ENCODE measurements at places on chromosomes 5 and 9. TPM values are rescaled to one million over a fixed set of nuclear protein-coding genes. Genes with fewer than 3 reads are reported as not detected.

DNA sequence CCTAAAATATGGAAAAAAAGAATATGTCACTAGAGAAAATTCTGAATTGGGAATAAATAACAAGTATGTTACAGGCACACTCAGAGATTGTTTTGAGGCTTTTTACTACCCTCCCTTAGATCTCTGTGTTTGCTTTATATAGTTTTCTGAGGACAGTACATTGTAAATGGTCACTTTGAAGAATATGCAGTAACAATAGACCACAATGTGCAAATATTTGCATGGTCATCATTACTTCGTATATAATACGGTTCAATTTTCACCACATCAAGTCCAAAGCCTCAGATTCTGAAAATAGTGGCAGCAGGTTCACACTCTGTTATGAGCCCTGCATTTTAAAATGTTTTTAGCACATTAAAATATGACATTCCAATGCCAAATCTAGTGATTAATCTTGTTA is 238.6 kb downstream of the ADAMTS6 start:
- no peak for DNase-seq

DNA sequence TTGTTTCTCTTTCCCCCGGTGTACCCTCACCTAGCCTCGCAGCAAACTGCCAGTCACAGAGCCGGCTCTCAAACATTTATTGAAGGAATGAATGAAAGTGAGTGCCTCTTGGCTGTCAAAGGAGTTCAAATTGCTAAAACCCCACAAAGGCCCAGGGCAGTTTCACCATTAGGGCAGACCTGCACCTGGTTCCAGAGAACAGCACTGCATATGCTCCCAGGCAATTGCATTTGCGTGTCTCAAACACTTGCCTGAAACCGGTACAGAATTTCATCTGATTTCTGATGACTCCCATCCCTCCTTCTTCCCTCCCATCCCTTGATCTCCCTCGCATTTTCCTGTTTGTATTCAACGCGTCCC is 165.6 kb upstream of the ZNF462 start:
- DNase-seq: no peak

- no peak for DNase-seq
Observed at GRCh38 chr5:169104937-169105494, 195.9 kb downstream of the SLIT3 start.

- DNase-seq: no peak
Observed at GRCh38 chr5:145752947-145753346, 82.2 kb downstream of the PRELID2 start.

GRCh38 chr9:103804077-103804735 is 289.9 kb upstream of the SMC2 start:
- DNase-seq: no peak

DNA sequence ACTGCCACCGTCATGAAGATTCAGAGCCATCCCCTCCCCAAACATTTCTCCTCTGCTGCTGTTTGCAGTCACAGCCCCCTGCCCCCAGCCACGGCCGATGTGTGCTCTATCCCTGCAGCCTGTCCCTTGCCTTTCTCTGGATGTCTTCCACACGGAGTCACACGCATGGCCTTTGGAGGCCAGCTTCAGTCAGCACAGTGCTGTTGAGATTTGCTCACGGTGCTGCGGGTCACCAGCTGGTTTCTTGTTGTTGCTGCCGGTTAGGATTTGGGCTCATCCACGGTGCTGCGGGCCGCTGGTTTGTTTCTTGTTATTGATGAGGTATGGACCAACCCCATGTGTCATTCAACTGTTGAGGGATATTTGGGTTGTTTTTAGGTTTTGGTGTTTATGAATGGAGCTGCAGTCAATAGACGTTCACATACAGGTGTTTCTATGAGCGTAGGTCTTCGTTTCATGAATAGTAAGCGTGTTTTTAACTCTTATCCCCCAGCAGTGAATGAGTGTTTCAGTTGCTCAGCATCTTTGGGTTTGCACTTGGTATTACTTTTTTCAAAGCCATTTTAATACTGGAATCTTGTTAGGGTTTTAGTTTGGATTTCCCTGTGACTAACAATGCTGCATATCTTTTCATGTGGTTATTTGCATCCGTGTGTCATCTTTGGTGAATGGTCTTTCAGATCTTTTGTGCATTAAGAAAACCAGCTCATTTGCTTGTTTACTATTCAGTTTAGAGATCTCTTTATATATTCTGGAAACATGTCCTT is 57.6 kb downstream of the AHRR start:
- peak; percentile 76 for DNase-seq

DNA sequence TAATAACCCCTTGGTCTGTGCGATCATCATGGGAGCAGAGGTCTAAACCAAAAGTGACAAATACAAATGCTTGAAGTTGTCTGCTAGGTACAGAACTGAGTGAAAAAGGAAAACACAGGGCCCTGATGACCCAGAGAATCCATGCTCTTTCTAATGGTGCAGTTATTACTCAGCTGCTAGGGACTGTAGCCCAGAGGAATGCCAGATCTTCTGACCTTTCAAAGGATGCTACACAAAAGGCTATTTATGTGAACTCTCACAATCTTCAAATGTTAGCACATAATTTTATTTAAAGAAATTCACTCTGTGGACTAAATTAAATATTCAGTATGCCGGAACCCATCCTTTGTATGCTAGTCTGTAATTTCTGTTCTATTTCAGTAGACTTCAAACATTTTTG is 79.9 kb downstream of the PRR16 start:
- no peak for DNase-seq

- no peak for DNase-seq
Observed at GRCh38 chr9:74443036-74443750, 53.9 kb upstream of the RORB start.

GRCh38 chr5:72366324-72366976 is 46.3 kb downstream of the PTCD2 start:
- DNase-seq: no peak

DNA sequence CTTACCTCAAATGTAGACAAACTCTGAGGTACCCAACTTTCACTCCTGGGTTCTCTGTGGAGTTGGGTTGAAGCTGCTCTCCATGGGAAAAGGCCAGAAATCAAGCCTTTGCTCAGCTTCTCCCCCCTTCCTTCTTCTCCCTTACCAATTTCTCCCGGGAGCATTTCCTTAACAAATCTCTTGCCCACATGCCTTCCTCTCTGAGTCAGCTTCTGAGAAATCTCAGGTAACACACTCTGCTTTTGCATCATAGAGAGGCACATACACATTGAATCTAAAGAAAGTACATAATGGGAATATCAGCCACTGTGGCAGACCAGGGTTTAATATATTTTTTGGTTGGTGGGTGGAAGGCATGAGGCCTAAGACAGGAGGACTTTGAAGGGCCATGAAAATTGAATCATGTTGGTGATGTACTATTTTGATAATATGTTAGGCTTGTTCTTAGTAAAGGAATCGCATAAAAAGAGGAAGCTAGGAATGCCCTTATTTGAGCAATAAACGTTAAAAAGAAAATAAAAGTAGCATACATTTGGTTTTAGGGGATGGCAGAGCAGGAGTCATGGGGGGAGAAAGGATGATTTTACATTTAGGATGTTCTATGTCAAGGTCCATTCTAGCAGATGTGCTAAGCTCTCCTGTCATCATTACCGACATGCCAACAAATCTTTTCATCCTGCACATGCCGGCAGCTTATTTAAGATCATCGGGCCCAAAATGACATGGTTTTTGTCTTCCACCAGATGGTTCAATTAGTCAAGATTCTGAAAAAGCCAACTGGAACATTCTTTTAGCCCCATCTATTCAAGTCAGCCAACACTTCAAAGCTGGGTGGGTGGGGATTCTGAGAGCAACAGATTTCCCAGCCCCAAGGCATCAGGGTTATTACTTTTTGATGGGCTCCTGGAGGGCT is 199.5 kb upstream of the CLINT1 start:
- DNase-seq: no peak

DNA sequence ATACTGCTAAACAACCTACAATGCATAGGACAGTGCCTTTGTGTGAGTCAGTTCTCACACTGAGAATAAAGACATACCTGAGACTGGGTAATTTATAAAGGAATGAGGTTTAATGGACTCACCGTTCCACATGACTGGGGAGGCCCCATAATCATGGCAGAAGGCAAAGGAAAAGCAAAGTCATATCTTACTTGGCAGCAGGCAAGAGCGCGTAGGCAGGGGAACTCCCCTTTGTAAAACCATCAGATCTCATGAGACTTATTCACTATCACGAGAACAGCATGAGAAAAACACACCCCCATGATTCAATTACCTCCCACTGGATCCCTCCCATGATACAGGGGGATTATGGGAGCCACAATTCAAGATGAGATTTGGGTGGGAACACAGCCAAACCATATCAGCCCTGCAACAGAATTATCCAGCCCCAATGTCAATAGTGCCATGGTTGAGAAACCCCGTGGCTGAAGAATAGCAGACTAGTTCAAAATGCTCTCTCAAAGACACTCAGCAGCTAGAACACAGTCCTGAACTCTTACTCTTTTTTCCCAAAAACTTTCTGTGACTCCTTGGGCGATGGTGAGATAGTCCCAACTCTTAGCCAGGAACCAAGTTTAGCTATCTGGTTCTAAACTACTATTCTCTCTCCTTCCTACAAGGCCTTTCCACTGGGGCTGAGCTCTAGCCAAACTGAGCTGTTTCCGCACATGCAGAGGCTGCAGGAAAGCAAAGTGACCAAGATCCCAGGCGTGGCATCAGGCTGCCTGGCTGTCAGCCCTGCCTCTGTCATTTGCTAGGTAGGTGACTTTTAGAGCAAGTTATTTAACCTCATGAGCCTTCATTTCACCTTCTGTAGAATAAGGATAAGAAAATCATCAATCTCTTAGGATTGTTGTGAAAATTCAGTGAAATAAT is 21.7 kb downstream of the FAT2 start:
- peak; percentile 8 for DNase-seq

GRCh38 chr9:108052431-108053080 is 563.0 kb upstream of the KLF4 start:
- no peak for DNase-seq

GRCh38 chr9:14993061-14993800 is 83.0 kb upstream of the FREM1 start:
- DNase-seq: peak; percentile 94

DNA sequence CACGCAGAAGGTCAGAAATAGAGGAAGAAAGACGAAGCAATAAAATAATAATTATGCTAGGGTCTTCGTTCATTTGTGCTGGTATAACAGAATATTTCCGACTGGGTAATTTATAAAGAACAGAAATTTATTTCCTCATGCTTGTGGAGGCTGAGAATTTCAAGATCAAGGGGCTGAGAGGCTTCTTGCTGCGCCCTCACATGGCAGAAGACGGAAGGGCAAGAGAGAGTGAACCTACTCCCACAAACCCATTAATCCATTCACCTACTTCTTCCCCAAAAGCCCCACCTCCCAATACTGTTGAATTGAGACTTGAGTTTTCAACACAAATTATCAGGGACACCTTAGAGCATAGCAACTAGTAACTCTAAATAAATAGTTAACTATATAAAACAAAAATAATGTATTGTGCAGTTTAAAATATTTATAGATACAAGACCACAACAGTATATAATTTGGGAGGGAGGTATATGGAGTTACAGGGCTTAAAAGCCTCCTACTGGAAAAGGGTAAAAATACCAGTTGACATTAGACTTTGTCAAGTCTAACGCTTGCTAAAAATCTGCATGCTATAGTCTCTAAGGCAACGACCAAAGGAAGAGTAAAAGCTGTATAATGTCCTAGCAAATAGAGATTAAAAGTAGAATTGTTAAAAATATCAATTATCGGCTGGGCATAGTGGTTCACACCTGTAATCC is 40.3 kb upstream of the NAA35 start:
- DNase-seq: no peak

GRCh38 chr5:149633476-149634350 is 52.4 kb downstream of the ARHGEF37 start:
- DNase-seq: no peak

- DNase-seq: no peak
Observed at GRCh38 chr9:33092634-33093033, 16.2 kb upstream of the SMU1 start.

DNA sequence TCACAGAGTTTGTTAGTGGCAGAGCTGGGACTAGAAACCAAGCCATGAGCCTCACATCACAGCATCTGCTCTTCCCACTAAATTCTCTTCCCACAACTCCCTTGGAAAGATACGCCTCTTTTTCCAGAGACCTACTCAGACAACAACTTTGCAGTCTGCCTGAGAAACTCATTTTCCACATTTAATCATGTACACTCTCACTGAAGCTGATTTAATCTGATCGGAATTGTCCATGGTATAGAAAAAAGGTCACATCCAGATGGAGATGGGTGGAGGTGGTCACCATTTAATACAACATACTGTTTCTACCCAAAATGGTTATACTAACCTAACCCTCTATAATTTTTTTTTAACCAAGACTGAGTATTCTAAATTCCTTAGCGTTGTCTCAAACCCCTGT is 366.2 kb downstream of the ENC1 start:
- DNase-seq: no peak

- DNase-seq: no peak
Observed at GRCh38 chr9:108386859-108387384, 468.9 kb downstream of the ACTL7B start.

GRCh38 chr5:151949701-151950308 is 25.2 kb upstream of the GLRA1 start:
- DNase-seq: no peak

GRCh38 chr9:100700689-100701318 is 122.9 kb downstream of the CAVIN4 start:
- DNase-seq: no peak

GRCh38 chr9:131608493-131609037 is 63.2 kb downstream of the PRRT1B start:
- no peak for DNase-seq

- DNase-seq: no peak
Observed at GRCh38 chr5:15116996-15117395, 245.4 kb upstream of the ANKH start.

- DNase-seq: no peak
Observed at GRCh38 chr9:124480621-124480981, 26.6 kb downstream of the NR5A1 start.

SPATA6L gene
- total RNA-seq: 5.4 TPM

OR13D1 gene
- not detected for total RNA-seq

FLT4 gene
- total RNA-seq: 26.8 TPM

NUTM2F gene
- total RNA-seq: not detected

FBXW2 gene
- total RNA-seq: 66.9 TPM

AQP3 gene
- total RNA-seq: 27.7 TPM

ENC1 gene
- 11.9 TPM for total RNA-seq

PCSK1 gene
- total RNA-seq: 1.6 TPM

ZFP37 gene
- total RNA-seq: 2.0 TPM

LURAP1L gene
- total RNA-seq: 21.7 TPM

FOXD4L3 gene
- not detected for total RNA-seq

STX17 gene
- total RNA-seq: 26.1 TPM

THOC3 gene
- total RNA-seq: 15.6 TPM

CTNND2 gene
- total RNA-seq: 1.8 TPM

IRX2 gene
- total RNA-seq: 0.45 TPM

All from mesenteric fat pad (tissue), 1 donor.